ENCODE measurements at places on chromosomes 5 and 9.

DNA sequence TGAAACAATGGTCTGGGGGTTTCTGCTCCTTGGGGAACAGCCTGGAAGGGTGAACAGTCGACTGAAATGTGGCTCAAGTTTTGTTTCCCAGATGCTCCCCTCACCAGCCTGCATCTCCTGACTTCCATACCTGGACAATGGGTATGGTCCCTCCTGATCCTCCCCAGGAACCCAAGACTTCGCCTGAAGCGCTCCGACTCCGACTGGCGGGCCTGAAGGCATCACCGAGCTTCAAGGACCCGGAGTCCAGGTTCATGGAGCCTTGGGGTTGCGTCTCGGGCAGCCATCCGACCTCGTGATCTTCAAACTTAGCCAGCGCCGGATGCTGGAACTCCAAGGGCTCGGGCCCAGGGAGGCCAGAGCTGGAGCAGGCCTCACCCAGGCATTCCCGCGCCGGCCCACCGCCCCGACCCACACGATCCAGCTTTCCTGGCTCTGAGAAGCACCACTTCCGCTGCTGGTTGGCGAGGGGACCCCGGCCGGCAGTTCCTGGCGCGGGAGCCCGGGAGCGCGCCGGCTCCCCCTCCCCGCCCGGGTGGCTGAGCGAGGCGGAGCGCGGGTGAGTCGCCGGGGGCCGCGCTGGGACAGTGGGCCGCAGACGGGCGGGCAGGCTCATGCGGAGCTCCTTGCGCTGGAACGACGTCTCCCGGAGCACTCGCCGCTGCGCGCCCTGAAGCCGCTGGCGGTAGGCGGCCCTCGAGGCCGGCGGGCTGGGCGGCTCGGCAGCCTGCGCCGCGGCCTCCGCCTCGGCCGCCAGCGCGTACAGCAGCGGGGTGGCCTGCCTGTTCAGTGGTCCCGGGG, 5.2 kb downstream of the SHROOM1 start:
- no peak for DNase-seq

DNA sequence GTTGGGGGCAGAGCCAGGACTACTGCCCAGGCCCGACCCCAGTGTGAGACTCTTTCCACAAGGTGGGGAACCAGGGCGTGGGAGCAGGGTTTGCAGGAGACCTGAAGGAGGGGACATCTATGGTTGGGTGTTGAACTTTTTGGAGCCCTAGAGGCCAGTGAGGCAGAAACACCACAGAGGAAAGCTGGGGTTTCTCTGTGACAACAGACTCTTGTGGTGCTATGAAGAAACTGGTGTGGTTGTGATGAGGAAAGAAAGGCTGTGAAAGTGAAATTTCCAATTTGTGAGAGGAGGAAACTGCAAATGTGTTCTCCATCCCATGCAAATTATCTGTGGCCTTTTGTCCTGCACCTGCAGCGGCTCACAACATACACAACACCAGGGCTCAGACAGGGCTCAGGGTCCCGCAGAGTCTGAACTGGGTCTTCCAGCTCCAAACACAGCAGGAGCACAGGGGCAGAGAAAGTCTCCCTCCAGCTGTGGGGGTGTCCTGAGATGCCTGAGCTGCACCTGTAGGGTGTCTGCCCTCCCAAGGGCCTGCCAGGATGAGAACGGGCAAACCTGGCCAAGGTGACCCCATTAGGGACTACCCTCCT, 51.4 kb upstream of the GRHPR start:
- DNase-seq, result no peak

DNA sequence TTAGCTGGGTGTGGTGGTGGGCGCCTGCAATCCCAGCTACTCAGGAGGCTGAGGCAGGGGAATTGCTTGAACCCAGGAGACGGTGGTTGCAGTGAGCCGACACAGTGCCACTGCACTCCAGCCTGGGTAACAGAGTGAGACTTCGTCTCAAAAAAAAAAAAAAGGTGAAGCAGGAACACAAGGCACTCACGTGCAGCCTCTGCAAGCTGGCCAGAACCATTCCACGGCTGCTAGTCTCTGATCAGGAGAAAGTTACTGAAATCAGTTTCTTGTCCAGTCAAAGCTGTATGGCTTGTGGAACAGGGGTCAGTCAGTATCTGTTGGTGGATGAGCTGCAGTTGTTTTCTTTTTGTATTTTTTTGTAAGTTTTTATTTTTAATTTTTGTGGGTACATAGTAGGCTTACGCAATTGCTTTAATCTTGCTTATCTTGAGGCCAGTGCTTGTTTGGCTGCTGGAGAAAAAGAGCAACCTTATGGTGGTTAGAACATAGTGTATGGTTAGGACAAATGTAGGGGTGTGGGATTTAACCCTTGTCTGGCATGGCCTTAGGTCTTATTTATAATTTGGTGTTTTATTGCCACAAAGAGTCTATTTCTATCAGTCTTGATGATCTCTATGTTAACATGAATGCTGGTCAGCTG, 32.7 kb upstream of the GTF2H2C start:
- no peak for DNase-seq

DNA sequence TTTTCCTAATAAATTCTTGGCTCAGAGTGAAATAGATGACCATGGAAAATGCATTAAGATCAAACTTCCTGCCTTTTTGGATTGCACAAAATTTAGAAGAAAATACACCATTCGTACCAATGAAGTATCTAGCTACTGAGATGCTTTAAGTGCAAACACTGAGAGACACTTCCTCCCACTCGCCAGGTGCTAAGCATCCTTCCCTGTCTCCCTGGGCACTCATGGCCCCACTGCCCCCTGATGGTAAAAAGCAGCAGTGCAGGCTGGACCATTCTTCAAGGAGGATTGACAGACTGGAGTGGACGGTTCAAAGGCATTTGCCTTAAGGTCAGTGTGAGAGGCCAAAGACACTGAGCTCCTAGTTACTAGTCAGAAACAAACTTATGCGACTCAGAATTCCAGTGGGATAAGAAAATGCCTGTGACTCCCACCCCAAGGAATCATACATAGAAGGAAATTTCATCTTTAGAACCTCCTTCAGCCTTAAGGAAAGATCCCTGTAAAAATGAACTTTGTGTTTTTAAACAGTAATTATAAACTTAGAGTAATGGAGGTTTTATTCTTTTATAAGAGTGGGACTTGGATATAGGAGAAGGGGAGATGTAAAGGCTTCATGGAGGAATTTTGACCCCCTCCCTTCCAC, 86.0 kb upstream of the SLC30A5 start:
- DNase-seq, result peak; percentile 83

GRCh38 chr9:12657998-12658397, 35.2 kb upstream of the TYRP1 start:
- no peak for DNase-seq

GRCh38 chr9:125515983-125516940, 190.7 kb downstream of the MAPKAP1 start:
- DNase-seq, result no peak

GRCh38 chr9:676780-677438, 164.6 kb upstream of the DMRT1 start:
- no peak for DNase-seq

- DNase-seq, result no peak
These were observed 12.1 kb upstream of the ATP6V0E1 start for GRCh38 chr5:172971482-172971881.

GRCh38 chr9:13939701-13940490, 374.0 kb downstream of the NFIB start:
- peak; percentile 99 for DNase-seq

GRCh38 chr9:1337169-1337568, 287.0 kb downstream of the DMRT2 start:
- DNase-seq, result no peak

DNA sequence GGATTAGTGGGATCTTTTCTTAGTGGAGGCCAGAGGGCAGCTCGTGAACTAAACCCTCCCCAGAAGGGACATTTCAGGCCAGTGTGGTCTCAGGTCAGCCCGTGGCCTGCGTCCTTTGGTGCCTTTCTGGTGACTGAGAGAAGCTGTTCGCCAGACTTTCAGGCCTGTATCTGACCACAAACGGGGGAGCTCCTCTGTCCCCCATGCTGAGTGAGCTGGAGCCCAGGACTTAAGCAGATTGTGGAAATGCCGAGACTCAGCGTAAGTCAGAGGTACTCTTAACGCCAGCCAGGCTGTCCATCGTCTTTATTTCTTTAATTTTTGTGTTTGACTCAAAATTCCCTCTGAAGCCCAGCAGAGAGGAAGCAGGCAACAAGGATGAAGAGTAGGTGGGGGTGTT, 54.8 kb upstream of the NCS1 start:
- DNase-seq, result no peak

DNA sequence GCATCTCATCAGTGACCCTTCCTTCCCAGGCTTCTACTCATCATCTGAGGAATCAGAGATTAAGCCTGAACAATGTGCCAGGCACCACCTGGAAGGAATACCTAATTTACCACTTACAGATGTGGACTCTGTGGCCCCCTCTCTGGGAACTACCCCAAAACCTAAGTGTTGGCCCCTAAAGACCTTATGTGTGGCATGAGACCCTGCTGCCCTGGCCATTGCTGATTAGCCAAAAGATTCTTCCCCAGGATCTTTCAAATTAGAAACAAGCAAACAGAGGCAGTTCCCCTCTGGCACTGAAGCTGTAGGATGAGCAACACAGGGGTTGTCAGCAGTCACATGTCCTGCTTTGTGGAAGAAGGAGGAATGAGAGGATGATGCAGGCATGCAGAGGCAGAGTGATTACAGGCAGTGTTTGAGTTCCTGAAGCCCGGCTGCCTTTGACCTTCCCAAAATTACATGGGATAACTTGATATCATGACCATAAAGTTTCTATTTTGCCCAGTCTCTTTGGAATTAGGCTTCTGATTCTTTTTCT, 10.6 kb downstream of the SPINK4 start:
- DNase-seq, result no peak

GRCh38 chr5:160451281-160451680, 29.6 kb downstream of the PTTG1 start:
- DNase-seq, result no peak

DNA sequence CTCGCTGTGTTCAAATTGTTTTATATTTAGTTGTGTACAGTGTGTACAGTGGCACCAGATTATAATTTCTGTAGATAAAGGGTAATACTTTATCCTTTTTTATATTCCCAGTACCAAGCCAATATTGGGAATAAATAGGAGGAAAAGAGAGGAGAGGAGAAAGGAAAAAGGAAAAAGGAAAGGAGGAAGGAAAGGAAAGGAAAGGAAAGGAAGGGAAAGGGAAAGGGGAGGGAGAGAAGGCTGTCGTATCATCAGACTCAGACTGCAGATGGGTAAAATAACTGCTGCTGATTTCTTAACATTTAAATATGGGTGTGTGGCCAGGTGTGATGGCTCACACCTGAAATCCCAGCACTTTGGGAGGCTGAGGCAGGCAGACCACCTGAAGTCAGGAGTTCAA, 51.0 kb downstream of the C5orf22 start:
- DNase-seq, result no peak

DNA sequence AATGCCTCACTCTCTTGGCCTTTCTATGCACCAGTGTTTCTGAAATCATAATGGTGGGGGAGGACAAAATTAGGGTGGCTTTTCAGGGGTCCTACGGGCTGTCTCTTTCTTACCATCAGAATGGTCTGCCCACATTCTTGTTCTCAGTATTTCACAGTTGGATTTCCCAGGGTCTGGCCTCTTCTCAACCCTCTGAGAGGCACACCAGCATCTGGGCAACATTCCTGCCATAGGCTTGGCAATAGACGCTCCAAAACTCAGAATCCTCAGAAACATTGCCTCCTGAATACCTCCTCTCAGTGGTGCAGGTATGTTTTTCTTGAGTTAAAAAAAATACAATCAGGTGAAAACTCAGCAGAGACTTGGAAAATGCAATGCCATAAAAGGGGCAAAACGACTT, 358.3 kb downstream of the NTRK2 start:
- no peak for DNase-seq

DNA sequence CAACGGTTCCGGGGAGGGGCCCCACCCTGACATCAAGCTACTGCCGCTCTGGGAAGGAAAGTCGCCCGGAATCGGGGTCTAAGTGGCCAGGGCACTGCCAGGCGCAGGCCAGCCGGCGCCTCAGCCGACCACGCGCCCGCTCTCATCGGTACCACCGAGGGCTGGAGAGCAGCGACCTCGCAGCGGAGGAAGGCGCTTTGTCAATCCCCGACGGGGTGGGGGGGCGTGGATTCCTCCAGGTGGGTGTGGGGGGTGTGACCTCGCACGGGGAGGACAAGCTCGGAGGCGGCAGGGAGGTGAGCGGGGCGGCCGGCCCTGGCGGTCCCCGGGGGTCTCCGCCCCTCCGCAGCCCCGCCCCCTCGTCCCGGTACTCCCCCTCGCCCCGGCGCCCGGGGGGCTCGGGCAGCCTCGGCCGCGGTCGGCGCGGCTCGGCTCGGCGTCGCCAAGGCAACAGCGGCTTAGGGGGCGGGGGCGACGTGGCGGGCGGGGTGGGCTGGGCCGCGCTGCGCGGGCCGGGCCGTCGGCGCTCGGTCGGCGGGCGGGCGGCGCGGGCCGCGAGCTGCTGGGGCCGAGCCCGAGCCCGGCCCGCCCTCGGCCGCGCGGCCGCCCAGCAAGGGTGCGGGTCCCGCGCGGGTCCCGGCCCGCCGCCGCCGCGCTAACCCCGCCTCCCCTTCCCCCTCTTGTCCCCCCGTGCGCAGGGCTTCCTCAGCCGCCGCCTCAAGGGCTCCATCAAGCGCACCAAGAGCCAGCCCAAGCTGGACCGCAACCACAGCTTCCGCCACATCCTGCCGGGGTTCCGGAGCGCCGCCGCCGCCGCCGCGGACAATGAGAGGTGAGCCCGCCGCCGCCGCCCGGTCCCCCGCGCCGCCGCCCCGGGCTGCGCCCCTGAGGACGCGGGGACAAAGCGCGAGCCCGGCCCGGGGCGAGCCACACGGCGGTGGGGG, 47.5 kb downstream of the DAB2IP start:
- peak; percentile 86 for DNase-seq

- no peak for DNase-seq
These were observed 84.5 kb upstream of the SMIM23 start for GRCh38 chr5:171701100-171701541.

GRCh38 chr9:6123416-6123815, 92.2 kb upstream of the IL33 start:
- DNase-seq, result no peak

GRCh38 chr9:97501972-97502221, 431 bp downstream of the TMOD1 start:
- no peak for DNase-seq

GRCh38 chr5:34903260-34903659, 12.0 kb downstream of the RAD1 start:
- DNase-seq, result no peak

DNA sequence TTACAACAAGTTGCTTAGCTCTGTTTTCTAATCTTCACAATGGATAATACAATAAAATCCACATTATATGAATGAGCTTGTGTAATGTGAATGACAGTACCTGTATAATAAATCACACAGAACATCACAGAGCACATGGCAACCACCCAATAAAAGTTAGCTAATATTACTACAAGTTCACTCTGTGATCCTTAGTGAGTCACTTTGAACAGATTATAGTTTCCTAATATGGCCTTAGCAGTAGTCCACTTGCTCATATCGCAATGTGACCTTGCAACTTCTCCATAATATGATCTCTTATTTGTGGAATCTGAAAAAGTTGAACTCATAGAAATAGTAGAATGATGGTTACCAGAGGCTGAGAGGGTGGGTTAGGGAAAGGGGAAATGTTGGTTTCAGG, 361.3 kb downstream of the PTPRD start:
- DNase-seq, result peak; percentile 22

GRCh38 chr9:80147866-80148265, 576.1 kb downstream of the TLE4 start:
- DNase-seq, result no peak

Data from NCI-H69 (cell line).